MG63 (cell line): ENCODE measurements at places on chromosomes 5 and 9.

DNA sequence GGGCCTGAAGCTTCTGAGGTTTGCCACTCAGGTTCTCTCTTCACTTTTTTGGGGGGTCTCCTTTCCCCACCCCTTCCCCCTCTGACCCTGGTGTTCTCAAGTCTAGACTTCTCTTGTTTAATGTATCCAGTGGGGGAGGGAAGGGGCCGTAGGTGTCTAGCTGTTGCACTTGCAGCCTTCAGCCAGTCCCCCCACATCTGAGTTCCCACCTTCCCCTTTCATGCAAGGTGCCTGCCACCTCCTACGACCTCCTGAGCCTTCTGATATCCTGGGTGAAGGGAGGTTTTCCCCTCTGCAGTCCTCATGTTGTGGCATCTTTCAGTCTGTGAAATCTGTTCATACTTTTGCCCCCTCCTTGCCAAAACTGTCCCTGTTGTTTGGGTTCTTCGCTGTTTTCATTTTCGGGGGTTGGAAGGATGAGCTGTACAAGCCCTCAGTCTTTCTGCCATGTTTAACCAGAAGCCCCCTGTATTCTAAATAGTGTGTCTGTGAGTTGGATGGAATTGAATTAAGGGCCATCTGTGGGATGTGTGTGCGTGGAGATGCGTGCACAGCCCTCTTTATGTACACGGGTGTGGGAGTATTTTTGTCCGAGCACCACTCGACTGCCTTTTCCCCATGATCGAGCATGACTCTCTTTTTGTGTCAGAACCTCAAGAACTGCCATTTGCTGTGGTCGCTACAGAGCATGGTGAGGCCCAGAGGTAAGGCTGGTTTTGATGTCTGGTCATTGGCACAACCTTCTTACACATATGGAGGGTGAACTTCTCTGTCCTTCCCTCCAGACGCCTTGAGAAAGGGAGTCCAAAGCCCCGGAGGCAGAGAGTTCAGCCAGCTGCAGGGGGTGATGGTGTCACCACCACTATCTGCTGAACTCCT is 23.6 kb downstream of the PRRC2B start:
- no peak for DNase-seq

- DNase-seq: no peak
Measured at GRCh38 chr9:7844242-7844641, 44.7 kb upstream of the DMAC1 start.

- no peak for DNase-seq
Measured at GRCh38 chr9:33163433-33164137, 3.6 kb downstream of the B4GALT1 start.

GRCh38 chr9:137454145-137454596 is 5.0 kb downstream of the NSMF start:
- no peak for DNase-seq

GRCh38 chr5:169804861-169805260 is 167.8 kb downstream of the DOCK2 start:
- peak; percentile 65 for DNase-seq

DNA sequence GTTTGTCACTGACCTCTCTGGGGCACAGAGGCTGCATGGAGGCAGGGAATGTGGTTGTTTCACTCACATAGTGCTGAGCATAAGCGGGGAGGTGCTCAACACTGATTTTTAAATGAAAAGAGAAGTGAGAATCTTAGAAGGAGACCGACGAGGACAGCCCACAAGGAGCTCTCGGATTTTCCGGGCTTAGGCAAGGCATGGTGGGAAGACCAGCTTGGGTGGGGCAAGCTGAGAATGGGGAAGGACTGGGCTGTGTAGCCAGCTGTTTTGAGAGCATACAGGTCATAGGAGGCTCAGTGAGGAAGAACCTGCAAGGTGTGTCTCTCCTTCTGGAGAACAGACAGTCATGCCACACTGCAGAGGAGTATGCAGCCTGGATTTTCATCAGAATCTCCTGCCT is 86.0 kb upstream of the TNFSF8 start:
- DNase-seq: no peak

GRCh38 chr9:86766912-86767311 is 180.4 kb downstream of the GAS1 start:
- peak; percentile 79 for DNase-seq

- peak; percentile 63 for DNase-seq
Measured at GRCh38 chr9:21607576-21607975, 125.5 kb upstream of the IFNE start.
